ENCODE measurements at places on chromosomes 13 and 19.

- no peak for DNase-seq
Observed at GRCh38 chr13:105878119-105878700, 657.3 kb downstream of the EFNB2 start.

DNA sequence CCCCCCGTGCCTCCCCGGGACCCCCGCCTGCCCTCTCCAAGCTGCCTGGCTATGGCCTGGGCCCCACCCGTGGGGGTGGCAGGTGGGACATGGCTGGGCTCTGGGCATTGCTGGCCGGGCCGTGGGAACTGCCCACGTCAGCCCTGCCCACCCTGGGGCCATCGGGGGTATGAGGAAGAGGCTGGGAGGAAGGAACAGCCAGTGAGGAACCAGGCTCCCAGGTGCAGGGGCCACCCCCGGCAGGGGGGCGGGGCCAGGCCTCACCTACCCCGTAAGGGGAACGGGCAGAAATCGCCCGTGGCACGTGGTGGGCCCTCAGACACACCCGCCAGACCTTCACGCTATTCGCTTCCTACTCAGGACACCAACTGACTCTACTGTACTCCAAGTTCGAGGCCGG is 22.4 kb downstream of the TCF3 start:
- no peak for DNase-seq

GRCh38 chr19:54928299-54928698 is 19.0 kb downstream of the NLRP7 start:
- no peak for DNase-seq

DNA sequence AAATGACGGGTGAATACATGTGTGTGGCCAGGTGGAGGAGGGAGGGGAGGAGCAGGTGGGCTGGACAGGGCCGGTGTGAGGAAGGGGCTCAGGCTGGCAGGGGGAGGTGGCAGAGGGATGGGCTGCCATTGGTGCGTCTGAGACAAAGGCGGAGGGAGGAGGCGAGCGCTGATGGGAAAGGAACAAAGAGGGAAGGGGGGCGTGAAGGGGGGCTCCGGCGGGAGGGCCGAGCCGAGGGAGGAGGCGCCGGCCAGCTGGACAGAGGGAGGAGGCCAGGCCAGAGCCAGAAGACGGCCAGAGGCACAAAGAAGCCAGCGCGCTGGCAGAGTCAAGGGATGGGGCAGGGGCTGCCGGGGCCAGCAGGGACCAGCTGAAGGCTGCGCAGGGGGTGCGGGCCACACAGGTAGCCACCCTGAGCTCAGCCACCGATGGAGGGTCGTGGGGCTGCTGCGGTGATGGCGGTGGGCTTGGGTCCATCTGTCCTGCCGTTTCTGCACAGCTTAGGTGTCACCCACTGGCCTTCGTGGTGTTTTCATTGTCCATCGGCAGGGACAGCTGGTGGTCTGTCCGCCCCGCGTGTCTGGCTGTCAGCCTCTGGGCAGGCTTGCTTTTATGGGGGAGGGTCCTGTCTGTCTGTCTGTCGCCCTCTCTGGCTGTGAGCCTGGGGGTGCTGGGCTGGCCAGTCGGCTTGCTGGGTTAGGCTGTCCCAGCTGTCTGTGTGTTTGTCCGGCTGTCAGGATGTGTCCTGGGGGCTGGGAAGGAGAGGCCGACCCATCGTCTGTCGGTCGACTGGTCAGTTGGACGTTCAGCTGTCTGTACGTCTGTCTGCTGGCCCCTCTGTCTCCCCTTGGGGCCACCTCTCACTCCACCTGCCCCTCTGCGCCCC is 2.2 kb downstream of the APC2 start:
- no peak for DNase-seq

DNA sequence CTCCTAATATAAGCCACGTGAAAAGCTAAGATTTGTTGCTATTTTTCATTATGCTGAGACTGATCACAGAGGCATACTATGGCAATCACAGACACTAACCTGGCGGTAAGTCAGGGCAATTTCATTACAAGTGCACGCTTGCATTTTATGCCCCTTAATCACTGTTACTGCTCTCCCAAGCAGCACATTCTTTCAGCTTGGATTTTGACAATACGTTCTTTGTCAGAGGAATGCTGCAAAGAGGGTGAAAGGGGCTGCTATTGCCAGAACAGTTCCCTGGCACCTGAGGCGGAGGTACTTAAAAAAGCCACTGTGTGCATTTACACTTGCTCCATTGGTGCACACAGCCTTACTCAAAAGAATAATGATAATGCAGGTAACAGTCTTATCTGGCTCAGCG is 346.6 kb downstream of the RFC3 start:
- DNase-seq = no peak
